ENCODE measurements at places on chromosomes 1 and 21.

DNA sequence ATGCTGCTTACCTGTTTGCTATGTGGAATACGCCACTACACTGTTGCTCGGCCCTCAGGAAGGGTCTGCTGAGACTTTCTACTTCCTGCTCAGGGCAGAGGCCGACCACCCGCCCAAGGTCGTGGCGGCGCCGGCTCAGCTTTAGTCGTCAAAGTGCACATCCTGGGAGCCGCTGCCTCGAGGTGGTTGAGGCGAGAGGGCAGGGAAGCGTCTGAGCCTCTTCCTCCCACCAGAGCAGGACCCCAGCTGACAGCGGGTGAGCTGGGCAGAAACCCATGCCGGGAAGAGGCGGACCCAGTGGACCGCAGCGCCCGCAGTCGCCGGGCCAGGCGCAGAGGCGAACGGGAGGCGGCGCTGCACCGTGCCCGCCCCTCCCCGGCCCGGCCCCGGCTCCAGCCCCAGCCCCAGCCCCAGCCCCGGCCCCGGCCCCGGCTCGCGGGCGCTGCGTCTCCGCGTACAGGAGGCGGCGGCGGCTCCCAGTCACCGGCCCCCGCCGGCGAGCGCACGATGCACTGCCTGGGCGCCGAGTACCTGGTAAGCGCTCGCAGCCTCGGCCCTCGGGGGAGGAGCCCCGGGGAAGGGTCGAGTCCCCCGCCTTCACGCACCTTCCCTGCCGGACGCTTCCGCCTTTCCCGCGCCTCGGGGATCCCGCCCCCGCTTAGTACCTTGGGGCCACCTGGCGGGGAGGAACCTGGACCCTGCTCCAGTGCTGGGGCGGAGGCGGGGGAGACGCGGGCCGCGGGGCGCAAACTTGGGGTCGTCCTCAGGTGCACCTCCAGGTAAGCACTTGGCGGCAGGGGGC, at the start of gene SLC44A3:
Gene SLC44A3 (plus strand): TSS at position 413 of the 802 bp plus-strand sequence. CDS start 95 bp downstream, at position 508.
- DNase-seq, result peak; percentile 78

GRCh38 chr1:164155347-164155746, 403.6 kb upstream of the PBX1 start:
- no peak for DNase-seq

GRCh38 chr1:3312898-3313575, 141.4 kb upstream of the ARHGEF16 start:
- peak; percentile 99 for DNase-seq

- DNase-seq, result no peak
These were observed 10.4 kb upstream of the ETV3L start for GRCh38 chr1:157110003-157110402.

GRCh38 chr1:94228640-94229375, 8.6 kb downstream of the ARHGAP29 start:
- no peak for DNase-seq

- no peak for DNase-seq
These were observed 244.9 kb downstream of the DISC1 start for GRCh38 chr1:231871471-231871870.

DNA sequence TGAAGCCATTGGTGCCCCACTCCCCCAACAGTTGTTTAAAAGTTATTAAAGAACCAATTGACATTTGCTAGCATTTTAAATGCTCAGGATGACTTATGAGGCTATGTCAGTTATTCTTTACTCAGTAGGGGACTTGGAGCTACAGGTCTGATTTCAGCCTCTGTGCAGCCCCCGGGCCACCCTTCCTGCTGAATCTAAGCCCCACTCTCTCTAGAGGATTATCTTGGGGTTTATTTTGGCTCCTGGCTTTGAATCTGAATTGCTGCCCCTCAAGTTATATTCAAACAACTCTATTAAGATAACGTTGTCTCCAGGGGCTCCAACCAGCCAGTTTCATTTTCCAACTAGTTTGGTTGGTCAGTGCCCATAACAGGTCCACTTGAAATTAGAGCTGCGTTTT, 135.1 kb downstream of the ST6GALNAC3 start:
- DNase-seq, result no peak

- no peak for DNase-seq
These were observed 7.3 kb upstream of the TINAGL1 start for GRCh38 chr1:31568895-31569595.

GRCh38 chr1:90745972-90746371, 28.9 kb upstream of the BARHL2 start:
- no peak for DNase-seq

DNA sequence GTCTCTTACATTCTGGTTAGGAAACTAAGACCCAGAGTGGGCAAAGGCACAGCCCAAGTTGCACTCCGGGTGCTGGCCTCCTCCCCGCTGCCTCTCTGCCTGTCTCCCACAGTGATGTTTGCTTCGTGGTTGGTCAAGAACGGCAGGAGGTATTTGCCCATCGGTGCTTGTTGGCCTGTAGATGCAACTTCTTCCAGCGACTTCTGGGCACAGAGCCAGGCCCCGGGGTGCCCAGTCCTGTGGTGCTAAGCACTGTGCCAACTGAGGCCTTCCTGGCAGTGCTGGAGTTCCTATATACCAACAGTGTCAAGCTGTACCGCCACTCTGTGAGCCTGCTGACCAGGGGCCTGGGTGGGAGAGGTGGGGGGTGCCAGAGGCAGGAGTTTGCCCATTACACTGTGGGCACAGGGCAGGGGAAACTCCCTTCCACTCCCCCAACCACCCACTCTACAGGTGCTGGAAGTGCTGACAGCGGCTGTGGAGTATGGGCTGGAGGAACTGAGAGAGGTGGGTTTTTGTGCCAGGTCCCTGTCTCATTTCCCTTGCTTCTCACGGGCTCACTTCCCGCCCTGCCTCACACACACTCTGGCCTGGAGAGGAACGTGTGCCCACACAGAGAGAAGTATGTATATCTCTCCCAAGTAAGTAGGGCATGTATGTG, 1.9 kb downstream of the BTBD19 start:
- peak; percentile 64 for DNase-seq

DNA sequence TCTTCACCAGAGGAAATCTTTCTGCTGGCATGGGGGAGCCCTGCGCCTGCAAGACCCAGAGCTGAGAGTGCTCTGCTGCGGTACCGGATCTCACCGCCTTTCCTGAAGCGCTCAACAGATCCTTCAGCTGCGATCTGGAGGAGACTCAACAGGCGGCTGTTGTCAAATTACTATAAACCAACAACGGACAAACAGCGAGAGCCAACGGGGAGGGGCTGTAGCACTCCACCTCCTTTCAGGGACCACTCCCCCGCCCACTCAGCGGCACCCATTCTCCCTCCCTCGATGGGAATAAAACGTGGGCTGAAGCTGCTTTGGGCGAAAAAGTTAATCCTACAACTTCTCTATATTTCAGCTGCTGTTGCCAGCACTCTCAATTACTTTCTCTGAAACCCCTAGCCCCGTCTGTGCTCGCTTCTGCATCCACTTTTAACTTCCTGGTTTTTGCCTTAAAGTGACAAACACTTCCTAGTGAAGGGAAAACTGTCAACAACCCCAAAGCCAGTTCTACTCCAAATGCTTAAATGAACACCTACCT, at the start of gene FMO5:
Gene FMO5 (minus strand): TSS at position 147 of the 538 bp plus-strand sequence. CDS start 310 bp downstream, outside the sequence.
- peak; percentile 79 for DNase-seq

- DNase-seq, result peak; percentile 43
These were observed 550 bp downstream of the TRIM33 start for GRCh38 chr1:114510274-114511031.

DNA sequence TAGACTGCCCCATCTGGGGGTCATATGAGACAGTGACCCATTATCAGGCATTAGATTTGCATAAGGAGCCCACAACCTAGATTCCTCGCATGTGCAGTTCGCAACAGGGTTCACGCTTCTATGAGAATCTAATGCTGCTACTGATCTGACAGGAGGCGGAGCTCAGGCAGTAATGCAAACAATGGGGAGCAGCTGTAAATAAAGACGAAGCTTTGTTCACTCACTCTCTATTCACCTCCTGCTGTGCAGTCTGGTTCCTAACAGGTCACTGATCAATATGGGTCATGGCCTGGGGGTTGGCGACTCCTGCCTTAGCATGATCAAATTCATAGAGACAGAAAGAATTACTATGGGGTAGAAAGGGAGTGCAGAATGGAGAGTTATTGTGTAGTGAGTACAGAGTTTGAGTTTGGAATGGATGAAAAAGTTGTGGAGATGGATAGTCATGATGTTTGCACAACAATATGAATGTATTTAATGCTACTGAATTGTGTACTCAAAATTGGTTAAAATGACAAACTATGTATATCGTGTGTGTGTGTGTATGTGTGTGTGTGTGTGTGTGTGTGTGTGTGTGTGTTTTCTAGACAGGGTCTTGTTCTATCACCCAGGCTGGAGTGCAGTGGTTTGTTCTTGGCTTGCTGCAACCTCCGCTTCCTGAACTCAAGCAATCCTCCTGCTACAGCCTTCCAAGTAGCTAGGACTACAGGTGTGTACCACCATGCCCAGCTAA, 42.2 kb downstream of the BTF3L4 start:
- no peak for DNase-seq

DNA sequence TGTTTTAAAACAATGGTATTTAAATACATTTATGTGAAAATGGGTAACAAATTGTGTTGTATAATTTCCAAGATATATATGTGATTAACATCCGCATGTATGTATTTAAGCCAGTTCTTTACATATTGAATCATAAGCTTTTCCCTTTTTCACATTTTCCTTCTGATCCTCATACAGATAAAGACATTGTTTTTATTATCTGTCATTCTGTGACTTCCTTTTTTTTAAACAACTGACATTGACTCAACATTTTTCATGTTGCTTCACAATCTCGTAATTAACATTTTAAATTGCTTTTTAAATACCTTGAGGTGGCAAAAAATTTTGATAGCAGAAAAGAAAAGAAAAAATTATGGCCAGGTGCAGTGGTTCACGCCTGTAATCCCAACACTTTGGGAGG, 1.4 kb downstream of the STXBP3 start:
- DNase-seq, result no peak

GRCh38 chr1:241992734-241993133, 6.2 kb downstream of the MAP1LC3C start:
- DNase-seq, result no peak

DNA sequence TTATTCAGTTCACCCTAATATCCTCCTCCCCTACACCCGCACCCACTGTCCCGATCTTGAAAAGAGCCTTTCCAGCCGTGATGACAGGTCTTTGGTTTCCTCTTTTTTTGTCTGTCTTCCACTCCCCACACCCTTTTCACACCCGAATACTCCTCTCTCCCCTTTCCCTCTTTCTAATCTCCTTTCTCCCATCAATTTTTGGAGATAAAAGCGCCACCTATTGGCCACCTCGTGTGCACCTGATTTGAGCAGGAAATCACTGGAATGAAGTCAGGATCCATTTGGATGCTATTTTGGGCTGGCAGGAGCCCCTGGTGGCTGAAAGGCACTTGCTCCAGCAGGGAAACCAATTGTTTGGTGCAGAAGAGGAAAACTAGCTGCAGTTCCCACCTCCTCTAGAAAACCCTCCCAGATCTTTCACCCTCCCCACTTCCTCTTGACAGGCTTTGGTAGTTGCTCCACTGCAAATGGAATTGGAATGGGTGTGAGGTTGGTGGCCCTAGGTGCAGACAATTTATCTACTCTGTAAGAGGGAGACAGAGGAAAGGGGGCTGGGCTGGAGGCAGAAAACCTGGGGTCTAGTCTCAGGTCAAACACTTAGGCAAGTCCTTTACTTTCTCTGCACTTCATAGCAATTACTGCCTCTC, 8.4 kb downstream of the FOXE3 start:
- peak; percentile 64 for DNase-seq

GRCh38 chr1:147603986-147604385, 62.7 kb downstream of the BCL9 start:
- no peak for DNase-seq

- DNase-seq, result no peak
These were observed 24.5 kb downstream of the RAB7B start for GRCh38 chr1:205978676-205979075.

DNA sequence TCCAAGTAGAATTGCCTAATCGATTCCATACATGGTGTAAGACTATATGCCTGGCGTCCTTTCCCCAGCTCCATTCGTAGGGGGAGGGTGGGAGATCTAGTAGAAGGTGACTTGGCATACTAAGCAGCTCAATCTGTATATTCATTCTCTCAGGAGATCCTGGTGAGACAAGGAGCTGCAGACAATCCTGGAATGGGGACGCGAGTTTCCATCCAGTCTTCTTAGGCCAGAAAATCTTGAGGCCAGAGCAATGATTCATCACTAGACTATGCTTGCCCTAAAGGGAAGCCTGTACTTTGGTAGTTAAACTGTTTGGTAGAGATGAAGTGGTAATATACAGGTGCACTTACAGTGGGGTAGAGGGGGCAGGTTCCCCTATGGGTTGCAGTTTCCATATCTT, 468.7 kb downstream of the ADGRL2 start:
- peak; percentile 42 for DNase-seq

GRCh38 chr1:227938276-227938675, 9.5 kb downstream of the WNT9A start:
- DNase-seq, result no peak

DNA sequence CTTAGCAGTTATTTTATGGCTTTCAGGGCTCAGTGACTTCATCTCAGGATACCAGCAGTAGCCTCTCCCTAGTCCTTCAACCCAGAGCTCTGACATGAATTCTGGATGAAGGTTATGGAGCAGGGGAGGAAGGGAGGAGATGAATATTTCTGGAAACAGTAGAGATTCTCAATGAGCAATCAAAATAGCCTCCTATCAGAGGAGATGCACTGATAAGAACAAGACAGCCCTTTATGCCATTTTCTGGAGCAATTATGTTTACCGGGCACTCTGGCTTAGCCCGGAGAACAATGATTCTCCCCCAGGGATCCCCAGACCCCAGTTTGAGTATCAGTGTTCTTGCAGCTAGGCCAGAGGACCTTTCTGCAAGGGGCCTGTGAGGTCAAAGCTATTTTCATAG, 37.9 kb upstream of the EDARADD start:
- DNase-seq, result no peak

DNA sequence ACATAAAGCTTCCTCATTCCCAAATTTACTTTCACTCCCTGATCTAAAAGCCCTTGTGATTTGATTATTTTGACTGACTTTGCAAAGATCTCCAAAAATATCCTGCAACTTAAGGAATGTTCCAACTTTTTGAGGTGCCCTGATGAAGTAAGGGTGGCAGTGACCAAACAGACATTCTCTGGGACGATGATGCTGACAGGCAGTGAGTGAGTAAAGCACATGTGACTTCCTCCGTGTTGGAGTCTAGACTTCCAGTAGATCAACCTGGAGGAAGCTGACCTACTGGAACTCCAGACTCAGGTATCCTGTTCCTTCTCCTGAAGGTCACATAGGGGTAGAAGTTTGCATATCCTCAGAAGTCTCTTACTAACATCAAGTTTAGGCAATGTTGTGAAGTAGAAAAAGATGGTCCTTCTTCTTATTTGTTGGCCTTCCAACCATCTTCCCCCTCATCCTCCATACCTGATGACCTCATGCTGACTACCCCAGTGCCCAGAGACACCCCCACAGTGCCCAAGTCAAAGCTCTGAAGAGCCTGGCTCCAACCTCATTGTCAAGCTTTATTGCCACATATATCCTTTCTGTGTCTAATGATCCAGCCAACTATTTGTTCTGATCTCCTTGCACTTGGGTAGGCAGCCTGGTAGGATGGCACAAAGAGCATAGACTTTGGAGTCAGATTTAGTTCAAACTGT, 16.0 kb downstream of the TNFSF4 start:
- DNase-seq, result no peak

- DNase-seq, result no peak
These were observed 68.2 kb downstream of the AGPAT3 start for GRCh38 chr21:43933199-43933598.
